Stimulated activated CD8-positive, alpha-beta memory T cell treated with anti-CD3 and anti-CD28 coated beads, Interleukin-7, amount 100 ng/mL, for 1 hour (primary cell): ENCODE measurements at places on chromosomes 6 and 20.

DNA sequence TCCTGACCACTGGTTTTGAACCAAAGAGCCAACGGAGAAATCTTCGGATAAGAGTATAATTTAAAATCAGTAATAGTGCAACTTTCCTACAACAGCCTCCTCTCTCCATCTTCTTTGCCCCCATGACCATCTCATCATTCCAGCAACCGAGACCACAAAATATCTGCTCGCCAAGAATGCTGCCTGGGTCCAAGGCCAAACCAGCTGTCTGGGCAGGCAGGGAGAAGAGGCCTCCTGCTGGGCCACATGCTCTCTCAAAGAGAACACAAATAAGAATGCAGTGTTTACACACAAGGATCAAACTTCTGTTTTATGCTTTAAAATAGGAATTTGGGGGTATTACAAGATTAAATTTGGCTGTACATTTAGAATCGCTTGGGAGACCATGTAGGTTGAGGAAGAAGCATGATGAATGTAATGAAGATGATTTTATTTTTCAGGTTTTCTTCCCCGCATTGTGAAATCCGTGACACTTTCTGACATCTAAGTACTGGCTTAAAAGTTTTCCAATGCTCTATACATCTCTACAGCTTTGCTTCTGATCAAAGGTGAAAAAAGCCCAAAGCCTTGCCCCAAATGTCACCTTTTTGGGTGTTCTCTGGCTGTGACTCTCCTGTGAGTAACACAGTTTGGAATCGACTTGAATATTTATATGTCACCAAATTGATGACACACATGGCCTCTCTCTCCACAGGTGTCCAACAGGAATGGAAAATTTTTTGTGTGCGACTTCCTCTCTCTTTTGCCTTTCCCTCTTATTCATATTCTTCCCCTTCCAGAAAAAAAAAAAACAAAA, 79.4 kb upstream of the PROKR2 start:
- DNase-seq: no peak

DNA sequence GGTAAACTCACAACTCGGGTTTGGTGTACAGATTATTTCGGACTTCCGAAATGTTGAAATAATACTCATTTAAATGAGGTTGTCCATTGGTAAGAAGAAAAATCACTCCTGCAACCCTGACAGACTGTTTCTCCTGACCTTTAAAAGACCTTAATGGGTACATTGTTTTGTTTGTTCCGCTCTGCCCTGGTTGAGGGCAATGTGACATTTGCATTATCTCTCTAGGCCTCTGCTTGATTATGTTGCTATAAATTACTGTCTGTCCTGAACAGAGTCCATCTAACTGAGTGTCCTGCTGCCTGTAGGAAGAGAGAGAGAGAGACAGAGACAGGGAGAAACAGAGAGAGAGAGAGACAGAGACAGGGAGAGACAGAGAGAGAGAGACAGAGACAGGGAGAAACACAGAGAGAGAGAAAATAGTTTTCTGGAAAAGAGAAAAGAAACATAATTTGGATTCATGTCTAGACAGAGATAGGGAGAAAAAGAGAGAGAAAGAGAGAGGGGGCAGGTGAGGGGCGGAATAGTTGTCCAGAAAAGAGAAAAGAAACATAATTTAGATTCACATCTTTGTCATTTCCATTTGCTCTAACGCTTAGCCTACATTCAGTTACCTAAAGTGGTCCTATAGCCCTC, 83.2 kb downstream of the SHLD1 start:
- no peak for DNase-seq

DNA sequence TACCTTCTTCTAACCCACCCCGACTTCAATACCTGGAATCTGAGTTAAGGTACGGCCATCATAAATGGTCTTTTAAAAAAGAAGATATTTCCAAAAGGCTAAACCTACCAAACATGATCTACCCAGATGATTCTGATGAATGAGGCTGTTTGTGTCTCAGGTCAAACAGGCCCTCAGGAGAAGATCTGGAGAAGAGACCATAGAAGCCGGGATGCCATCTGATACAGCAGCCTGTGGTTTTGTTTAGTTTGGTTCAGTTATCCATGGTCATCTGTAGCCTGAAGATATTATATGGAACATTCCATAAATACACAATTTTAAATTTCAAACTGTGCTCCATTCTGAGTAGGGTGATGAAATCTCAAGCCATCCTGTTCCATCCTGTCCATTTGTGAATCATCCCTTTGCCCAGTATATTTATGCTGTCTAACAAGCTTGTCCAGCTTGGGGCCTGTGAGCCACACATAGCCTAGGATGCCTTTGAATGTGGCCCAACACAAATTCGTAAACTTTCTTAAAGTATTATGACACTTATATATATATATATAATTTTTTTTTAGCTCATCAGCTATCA, 4.0 kb upstream of the CAP2 start:
- DNase-seq: no peak

- DNase-seq: no peak
Measured at GRCh38 chr6:169988769-169989550, 237.5 kb downstream of the ERMARD start.

DNA sequence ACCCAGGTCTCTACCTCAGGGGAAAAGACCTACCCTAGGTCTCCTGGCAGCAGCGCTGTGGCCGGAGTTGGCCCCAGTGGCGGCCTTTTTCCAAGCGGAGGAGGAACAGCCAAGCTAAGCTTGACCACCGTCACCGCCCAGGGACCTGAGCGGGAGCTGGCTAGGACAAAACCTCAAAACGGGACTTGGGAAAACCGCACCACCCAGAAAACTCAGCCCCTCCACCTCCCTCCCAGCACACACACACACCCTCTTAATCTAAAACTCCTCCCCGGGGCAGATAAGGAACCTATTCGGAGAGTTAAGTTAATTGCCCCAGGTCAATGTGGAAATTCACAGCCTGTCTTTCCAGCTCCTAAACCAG, 2.7 kb upstream of the TRERF1 start:
- no peak for DNase-seq

GRCh38 chr20:8356806-8357205, 224.7 kb downstream of the PLCB1 start:
- no peak for DNase-seq

- no peak for DNase-seq
Measured at GRCh38 chr20:32920530-32921298, 62.0 kb downstream of the EFCAB8 start.

DNA sequence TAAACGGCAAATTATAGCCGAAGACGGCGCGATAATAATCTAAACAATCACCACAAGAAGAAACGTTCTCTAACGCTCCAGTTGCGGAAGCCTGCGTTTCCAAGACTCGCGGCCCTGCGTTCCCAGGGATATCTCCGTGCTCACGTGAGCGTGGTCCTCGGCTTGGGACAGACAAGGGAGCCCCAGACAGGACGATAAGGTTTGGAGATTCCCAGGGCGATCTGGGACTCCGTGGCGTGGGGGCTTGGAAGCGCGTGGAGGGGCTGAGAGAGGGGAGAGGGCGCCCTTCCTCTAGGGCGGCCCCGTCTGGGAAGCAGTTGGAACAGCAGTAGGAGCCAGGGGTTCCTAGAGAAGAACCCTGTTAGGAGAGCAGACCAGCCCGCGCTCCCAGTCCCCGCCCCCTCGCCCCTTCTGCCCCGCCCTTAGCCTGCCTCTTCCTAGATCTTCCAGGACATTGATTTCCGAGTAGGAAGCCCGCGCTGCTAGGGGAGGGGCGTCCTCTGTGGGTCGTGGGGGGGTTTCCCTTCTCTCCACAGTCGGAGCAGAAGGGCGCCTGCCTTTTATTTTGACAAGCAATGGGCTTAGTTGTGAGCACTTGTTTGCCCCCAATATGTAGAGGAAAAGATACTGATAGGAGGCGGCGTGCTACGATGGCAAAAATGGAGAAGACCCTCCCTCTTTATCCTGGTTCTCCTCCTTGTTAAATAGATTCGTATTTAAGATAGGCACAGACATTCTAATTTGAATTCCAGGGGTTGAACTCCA, 10.6 kb downstream of the NRN1 start:
- DNase-seq: no peak

DNA sequence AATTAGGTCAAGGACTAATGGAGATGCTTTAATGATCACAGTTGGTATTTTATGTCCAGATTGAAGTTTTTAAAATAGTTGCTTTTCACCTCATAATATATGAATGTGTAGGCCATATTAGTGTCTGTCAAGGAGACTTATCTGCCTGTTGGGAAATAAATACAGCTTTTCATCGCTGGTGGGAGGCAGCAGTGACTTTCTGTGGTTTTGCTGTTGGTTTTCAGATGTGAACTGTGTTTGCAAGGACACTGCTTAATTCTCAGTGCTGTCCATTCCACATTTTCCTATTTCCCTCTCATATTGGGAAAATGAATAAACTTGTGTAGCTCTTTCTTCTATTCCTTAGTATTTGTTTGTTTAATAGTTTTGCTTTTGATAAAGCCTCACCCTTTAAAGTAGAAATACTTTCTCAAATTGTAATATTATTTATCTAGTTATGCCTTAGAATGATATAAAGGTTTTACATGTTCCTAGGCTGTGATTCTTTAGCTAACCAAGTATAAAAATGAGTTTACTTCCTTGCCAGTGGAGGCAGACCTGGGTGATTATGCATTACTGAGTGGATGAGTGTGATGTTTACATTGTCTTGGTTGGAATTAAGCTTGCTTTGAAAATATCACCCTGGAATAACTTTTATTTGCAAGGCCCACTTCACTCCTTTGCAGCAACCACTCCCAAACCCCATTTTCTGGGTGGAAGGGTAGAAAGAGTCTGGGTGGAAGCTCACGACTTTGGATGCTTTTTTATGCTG, 3.3 kb downstream of the PLCB4 start:
- no peak for DNase-seq

- DNase-seq: no peak
Measured at GRCh38 chr6:341914-342831, 49.4 kb upstream of the IRF4 start.

DNA sequence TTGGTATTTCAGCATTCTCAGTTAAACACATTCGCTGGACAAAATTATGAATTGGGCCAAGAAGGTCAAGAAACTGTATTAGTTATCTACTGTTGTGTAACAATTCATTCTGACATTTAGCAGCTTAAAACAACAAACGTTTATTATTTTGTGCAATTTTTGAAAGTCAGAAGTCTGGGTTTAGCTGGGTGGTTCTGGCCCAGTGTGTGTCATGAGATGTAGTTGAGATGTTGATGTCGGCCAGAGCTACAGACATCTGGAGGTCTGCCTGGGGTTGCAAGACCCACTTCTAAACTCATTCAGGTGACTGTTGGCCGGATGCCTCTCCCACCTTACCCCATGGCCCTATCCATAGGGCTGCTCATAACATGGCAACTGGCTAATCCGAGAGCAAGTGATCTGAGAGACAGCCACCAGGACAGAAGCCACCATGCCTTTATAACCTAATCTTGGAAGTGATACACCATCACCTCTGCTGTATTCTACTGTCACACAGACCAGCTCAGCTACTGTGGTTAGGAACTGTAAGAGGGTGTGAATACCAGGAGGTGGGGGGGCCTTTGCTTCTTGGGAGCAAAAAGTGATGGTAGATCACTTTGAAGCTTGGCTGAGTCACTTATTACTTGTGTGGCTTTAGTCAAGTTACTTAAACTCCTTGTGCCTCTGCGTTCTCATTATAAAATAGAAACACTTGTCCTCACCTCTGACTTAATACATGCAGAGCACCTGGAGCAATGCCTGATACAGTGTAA, 217.0 kb upstream of the MYLIP start:
- DNase-seq: no peak

- DNase-seq: no peak
Measured at GRCh38 chr6:29976588-29977424, 34.5 kb downstream of the HLA-A start.

- DNase-seq: no peak
Measured at GRCh38 chr6:166307082-166308032, 835 bp downstream of the PRR18 start.

DNA sequence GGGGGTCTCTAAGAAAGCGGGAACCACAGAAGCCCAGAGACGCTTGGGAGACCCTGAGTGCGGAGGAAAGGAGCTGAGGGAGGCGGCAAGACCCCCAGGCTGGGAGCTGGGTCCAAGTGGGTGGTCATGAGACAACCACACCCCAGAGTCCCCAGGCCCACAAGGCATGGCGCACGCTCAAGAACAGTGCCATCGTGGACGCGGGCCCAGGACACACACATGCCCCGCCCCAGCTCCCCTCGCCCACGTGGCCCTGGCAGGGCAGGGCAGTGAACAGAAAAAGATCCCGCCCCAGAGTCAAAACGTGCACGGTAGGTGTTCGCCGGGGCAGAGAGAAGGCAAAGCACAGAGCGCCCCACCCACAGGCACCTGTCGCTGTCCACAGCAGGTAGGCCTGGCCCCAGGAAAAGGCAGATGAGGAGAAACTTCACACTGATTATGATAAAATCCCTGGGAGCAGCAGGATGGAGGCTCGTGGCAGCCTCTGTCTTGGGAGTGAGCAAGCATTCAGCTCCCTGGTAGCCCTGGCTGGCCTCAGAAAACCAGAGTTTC, 50.0 kb downstream of the BPIFB1 start:
- no peak for DNase-seq

DNA sequence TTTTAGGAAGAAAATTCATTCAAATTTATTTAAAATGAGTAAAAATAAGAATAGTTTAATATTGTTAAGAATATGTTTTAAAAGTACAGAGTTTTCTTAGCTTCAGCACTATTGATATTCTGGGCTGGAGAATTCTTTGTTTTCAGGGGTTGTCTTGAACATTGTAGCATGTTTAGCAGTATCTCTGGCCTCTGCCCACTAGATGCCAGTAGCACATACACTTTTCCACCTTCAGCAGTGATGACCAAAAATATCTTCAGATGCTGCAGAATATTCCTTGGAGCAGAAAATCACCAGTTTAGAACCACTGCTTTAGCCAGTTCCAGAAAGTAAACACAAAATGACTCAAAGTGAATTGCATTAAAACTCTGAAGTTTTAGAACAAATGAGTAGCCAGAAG, 19.4 kb upstream of the SDHAF4 start:
- no peak for DNase-seq

DNA sequence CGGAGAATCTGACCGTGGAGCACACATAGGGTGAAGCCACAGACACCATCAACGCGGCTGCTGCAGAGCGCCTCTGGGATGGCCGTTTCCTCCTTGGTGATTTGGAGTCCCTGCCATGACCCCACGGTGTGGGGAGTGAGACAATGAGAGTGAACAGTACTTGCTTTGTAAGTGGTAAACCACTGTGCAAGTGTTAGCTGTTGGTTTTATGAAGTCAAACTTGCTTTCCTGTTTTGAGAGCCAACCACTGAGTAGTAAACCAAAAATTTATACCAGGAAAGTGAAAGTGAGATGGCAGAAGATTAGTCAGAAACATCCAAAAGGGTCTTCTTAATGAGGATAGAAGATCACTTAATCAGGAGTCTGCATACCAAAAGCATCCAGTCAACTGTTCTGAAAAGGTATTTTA, 160.7 kb downstream of the FOXC1 start:
- DNase-seq: no peak

DNA sequence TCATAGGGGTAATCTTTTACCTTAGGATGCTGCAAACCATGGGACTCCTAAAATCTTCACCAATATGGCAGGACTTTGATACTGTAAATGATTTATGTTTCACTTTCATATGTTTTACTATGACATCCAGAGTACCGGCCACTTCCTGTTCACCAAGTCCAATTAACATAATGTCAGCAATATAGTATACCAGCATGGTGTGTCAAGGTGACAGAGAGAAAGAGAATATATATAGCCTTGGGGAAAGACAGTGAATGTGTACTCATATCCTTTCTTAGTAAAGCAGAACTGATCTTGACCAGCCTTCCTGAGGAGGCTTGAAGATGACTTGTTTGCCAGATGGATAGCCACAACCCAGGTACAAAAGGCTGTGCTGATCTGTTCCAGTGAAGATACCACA, 127.9 kb downstream of the NRN1 start:
- DNase-seq: no peak

GRCh38 chr6:169162752-169163407, 90.8 kb downstream of the THBS2 start:
- DNase-seq: no peak

- DNase-seq: no peak
Measured at GRCh38 chr20:16491294-16491905, 81.8 kb downstream of the KIF16B start.
